LHCN-M2 (cell line): ENCODE measurements at places on chromosomes 16 and 17. TPM values are rescaled to one million over a fixed set of nuclear protein-coding genes. Genes with fewer than 3 reads are reported as not detected.
A peak's percentile ranks its signal among the peaks of the same experiment; 100 is the strongest.

DNA sequence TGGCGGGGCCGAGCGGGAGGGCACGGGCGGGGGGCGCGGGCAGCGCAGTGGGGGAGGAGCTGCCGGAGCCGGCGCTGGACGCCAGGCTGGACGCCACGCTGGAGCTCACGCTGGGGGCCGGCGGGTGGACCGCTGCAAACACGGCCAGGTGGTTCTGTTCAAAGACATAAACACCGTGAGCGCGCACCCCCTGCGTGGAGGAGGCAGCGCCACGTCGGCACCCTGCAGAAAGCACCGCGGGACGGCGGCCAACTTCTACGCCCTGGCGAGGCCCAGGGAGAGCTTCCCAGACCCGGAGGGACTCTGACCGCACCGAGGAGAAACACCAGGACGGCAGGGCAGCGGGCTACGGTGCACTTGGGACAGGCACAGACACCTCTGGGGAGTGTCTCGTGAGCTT, 29.3 kb downstream of the UNKL start:
- DNase-seq: no peak

- peak; percentile 31 for DNase-seq
These were observed 185.0 kb upstream of the ZNF469 start for GRCh38 chr16:88197481-88198456.

- no peak for DNase-seq
These were observed 148.1 kb downstream of the SOCS1 start for GRCh38 chr16:11107780-11108465.

DNA sequence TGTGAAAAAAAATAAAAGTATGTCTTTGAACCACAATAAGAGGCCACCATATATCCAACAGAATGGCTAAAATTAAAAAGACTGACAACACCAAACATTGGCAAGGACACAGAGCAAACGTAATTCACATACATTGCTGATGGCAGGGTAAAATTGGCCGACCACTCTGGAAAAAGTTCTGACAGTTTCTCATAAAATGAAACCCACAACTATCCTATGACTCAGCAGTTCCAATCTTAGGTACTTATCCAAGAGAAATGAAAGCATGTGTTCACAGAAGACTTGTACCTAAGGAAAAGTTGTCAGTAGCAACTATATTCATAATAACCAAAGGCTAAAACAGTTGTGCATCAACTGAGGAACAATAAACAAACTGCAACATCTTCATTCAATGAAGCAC, 357.3 kb upstream of the XYLT1 start:
- DNase-seq: no peak

DNA sequence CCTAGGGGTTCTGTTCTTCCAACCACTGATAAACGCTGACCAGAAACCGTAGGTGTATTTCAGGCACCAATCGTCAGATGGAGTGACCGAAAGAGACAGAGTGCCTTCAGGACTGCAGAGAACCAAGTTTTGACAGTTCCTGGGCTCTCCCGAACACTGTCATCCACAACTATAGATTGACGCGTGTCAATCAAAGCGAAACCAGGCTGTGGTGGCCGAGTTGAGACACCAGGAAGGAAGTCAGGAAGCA, 11.9 kb upstream of the AURKB start:
- DNase-seq: no peak

- DNase-seq: peak; percentile 23
These were observed 53.6 kb downstream of the XPO6 start for GRCh38 chr16:28158136-28158535.

- DNase-seq: peak; percentile 57
These were observed 13.6 kb downstream of the CEP20 start for GRCh38 chr16:15874745-15875314.

GRCh38 chr16:81357711-81358260, 43.0 kb downstream of the GAN start:
- DNase-seq: no peak

DNA sequence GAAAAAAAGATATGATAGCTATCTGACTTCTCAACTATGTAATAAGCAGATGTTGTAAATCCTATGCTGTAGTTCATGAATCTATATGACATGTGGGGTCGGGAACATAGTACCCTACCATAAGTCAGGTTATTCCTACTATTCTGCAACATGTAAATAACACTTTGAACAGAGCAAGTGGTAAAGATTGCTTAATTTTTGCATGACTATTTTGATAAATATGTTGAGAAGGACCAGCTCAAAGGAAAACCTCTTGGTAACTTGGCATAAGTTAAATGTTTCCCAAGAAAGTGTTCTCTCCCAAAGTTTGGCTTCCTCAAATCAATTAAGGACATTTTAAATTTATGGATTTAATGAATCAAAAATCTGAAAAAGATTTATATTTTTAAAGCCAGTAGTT, 62.1 kb downstream of the ABHD15 start:
- DNase-seq: peak; percentile 7

- DNase-seq: peak; percentile 71
These were observed at the start of gene RAI1 for GRCh38 chr17:17681187-17681743. RAI1 (plus strand) TSS chr17:17681458; CDS start chr17:17792949, 111,491 bp downstream.

DNA sequence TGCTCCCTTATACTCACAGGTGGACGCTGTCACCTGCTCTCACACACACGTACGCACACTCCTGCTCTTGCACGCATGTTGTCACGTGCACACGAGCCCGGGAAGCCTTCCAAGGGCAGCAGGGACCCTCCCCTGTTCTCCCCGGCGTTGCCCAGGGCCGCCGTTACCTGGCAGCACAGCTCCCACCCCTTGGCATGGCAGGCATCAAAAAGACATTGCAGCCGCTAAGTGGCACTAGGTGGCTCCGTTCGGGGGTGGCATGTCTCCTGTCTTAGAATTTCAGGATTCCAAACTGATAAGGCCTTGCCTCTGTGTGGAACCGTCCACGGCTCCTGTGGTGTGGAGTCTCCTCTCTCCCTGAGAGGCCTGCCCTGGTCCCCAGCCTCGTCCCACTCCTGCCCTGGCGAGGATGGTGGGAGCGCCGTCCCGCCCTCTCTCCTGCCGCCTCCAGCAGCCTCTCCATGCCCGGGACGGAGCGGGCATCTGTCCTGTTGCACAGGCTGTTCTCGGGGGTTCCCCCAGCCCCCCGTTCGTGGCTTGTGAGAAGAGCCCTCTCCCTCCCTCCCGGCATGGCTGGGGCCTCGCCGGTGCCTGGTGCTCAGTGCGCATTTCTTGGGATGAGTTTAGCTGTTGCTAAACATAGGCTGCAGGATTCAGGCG, 126.7 kb upstream of the GSE1 start:
- no peak for DNase-seq

GRCh38 chr17:14332331-14332730, 31.4 kb downstream of the HS3ST3B1 start:
- no peak for DNase-seq

GRCh38 chr16:25118851-25119578, 7.5 kb downstream of the LCMT1 start:
- DNase-seq: no peak

GRCh38 chr16:7470344-7470743, 137.7 kb downstream of the RBFOX1 start:
- no peak for DNase-seq

GRCh38 chr16:52271088-52271750, 275.7 kb downstream of the TOX3 start:
- no peak for DNase-seq

DNA sequence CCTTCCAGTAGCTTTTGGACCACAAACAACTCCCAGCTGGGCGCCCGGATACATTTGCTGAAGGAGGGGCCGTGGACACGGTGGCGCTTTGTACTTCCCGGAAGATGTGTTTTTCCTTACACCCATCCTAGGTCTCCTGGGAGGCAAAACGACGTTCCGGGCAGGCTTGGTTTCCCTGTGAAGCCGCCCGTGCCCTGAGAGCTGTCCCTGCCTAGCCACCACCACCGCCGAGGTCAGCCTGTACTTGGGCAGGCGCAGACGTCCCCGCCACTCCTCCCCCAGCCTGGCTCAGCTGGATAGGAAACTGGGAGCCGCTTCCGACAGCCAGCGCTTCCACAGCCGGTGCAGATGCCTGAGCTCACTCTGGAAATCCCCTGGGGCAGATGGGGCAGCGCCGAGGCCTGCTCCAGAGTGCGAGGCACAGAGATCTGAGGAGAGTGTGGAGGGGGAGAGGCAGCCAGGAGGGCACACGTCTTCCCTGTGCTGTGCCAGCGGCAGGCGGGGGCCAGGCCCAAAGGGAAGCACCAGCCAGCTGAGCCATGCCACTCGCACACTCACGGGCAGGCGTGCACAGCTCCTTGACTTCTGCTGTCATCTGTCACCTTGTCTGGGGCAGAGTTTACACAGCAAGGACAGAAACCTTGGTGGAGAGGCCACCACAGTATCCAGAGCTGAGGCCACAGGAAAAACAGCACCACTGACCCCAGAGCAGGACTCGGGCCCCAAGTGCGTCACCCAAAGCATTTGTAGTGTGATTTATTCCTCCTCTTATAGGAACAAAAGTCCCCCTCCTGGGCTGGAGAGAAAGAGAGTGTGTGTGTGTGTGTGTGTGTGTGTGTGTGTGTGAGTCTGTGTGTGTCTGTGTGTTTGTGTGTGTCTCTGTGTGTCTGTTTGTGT, 3.0 kb downstream of the RHBDF2 start:
- peak; percentile 85 for DNase-seq

GRCh38 chr16:51237861-51238378, 86.8 kb upstream of the SALL1 start:
- DNase-seq: no peak

GRCh38 chr17:45273551-45273957, 11.7 kb upstream of the SPATA32 start:
- peak; percentile 45 for DNase-seq

Gene CFAP97D1
- under 0.01 and 0.06 TPM in 2 replicates for total RNA-seq

Gene EVPLL
- not detected in 2 replicates for total RNA-seq

Gene PRR14
- total RNA-seq: 9.3 and 12.7 TPM in 2 replicates

Gene RNF112
- total RNA-seq: 0.06 TPM in 1 of 2 replicates, not detected in the other

Gene CES5A
- not detected in 2 replicates for total RNA-seq

Gene PRPSAP2
- 32.0 and 33.4 TPM in 2 replicates for total RNA-seq

Gene STXBP4
- 27.6 and 41.4 TPM in 2 replicates for total RNA-seq

Gene AIPL1
- total RNA-seq: not detected in 2 replicates

Gene GFAP
- total RNA-seq: 0.29 TPM in 1 of 2 replicates, not detected in the other

Gene MT2A
- total RNA-seq: 632 and 1,404 TPM in 2 replicates

Gene DNAH9
- total RNA-seq: 0.06 TPM in 1 of 2 replicates, not detected in the other
